PC-9 (cell line): ENCODE measurements at places on chromosomes 4 and X. TPM values are rescaled to one million over a fixed set of nuclear protein-coding genes. Genes with fewer than 3 reads are reported as not detected.

- no peak for DNase-seq
Measured at GRCh38 chr4:2924286-2924685, 38.9 kb downstream of the NOP14 start.

GRCh38 chrX:47380268-47380667 is 9.9 kb downstream of the ZNF157 start:
- no peak for DNase-seq

DNA sequence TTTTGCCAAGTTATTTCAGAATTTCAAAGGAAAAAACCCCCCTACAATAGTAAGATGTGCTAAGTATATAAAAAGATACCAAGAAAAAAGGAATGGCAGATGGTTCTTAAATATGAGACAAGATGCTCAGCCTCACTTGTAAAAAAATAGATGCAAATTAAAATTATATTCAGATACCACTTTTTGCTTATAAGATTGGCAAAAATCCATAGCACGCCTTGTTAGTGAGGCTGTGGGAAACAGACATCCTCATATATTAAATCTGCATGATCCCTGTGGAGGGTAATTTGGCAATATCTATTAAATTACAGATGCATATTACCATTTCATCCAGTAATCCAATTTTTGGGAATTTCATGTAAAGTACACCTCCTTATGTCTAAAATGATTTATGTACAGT is 62.5 kb upstream of the PDHA1 start:
- DNase-seq: no peak

- DNase-seq: no peak
Measured at GRCh38 chrX:39443240-39443639, 642.0 kb downstream of the MID1IP1 start.

DNA sequence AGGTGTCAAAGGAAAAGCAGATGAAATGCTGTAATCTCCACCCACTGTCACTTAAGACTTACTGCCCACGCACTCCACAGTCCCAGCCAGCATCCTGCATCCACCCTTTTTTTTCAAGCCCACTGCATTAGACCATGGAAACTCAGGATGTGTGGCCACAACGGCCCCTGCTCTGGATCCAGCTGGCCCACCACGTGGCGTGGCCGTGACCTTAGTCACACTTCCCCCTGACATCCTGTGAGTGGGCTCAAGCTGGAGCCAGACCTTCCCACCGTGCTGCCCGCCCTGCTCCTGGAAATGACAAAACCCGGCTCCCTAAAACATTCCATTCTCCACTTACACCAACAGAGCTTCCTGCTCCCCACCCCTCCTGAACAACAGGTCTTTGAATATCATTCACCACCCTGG is 588.3 kb upstream of the DIPK2B start:
- DNase-seq: no peak

FAM184B gene
- total RNA-seq: not detected in 2 replicates

GUCY1A1 gene
- 0.17 and 0.43 TPM in 2 replicates for total RNA-seq

ZNF182 gene
- 3.1 and 3.8 TPM in 2 replicates for total RNA-seq

DNA sequence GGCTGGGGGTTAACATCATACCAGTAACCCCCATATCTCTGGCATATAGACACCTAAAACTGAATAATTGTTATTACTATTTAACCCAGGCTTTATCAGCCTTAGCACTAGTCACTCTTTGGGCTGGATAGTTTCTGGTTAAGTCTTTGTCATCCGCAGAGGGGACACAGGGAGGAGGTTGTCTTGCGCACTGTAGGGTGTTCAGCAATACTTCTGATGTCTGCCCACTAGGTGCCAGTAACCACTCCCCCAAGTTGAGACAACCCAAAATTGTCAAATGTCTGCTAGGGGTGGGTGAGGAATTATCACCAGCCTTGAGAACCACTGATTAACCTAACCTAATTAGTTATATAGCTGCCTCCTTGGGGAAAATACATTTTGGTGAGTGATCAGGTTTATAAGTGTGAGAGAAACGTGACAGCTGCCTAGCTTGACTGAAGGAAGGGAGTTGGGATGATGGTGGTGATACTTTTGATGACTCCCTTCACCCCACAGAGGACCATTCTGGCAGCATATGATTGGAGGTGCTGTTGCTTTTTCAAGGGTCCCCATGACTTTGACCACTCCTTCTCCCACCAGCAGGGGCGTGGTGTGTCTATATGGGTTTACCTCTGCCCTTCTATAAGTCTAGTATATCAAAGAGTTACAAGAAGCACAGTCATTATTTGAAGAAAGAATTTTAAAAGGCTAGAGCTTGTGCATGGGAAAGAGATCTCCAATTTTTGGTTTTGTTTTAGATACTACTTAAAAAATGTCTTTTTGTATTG is 140.9 kb downstream of the STIM2 start:
- DNase-seq: no peak

L1CAM gene
- 68.8 and 79.0 TPM in 2 replicates for total RNA-seq

DNA sequence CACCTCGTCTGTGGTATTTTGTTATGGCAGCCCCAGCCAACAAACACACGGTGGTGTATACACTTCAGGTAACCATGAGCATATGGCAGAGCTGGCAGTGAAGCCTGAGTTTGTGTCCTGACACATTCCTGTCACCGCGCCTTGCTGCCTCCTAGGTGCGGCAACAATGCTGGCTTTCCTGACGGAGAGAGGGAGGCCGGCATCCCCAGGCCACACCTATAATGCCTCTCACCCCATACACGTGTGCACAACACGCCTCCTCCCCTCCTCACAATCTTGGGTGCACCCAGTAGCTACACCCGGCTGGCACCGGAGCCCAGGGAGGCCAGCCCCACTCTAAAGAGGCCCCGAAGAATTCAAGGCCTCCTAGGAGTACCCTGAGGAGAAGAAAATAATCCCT is 158.5 kb downstream of the NSUN7 start:
- peak; percentile 78 for DNase-seq

DNA sequence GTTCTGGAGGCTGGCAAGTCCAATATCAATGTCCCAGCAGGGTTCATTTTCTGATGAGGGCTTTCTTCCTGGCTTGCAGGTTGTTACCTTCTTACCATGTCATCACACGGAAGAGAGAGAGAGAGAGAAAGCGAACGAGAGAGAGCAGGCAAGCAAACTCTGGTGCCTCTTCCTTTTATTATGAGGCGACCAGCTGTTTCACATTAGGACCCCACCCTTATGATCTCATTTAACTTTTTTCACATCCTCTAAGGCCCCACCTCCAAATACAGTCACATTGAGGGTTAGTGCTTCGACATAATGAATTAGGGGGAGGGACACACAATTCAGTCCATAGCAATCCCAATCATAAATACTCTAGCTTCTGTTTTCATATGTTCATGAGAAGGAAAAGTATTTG is 10.6 kb upstream of the GPR174 start:
- DNase-seq: no peak
